ENCODE measurements at places on chromosomes 16 and 17.

DNA sequence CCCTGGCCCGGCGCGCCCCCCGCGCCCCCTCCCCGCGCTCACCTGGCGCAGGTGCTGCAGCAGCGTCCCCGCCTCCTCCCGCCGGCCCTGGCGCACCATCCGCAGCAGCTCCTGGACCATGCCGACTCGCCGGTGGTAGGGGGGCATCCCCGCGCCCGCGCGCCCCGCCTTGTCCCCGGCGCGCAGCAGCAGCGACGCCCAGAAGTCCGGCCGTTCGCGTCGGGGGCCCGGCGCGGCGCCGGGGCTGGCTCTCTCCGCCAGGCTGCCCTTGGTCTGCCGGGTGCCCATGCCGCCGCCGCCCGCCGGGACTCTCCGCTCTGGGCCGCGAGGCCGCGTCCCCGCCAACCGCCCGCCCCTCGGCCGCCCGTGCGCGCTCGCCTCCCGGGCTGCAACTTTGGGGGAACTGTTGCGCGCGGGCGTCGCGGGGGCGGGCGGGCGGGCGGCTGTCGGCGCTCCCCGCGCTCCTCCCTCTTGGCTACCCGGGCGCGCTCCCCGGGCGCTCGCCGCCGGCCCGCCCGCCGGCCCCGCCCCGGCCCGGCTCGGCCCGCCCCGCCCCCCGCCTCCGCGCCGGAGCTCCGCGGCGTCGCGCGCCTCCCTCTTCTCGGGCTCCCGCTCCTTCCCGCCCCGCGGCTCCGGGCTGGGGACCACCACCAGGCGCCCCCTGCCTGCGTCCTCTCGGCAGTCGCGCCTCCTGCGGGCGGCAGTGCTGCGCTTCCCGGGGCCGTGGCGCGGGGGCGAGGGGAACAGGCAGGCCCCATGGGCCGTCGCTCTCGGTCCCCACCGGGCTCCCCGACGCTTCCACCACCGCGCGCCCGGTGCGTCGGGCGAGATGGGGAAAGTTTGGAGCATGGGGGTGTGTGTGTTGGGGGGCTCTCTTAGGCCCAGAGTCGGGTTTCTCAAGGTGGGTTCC lies at the start of gene LRRC75A:
Gene LRRC75A, minus strand, starts transcription at position 491 of the 910 bp plus-strand sequence. Its CDS starts 203 bp downstream, at position 288.
- DNase-seq: no peak

DNA sequence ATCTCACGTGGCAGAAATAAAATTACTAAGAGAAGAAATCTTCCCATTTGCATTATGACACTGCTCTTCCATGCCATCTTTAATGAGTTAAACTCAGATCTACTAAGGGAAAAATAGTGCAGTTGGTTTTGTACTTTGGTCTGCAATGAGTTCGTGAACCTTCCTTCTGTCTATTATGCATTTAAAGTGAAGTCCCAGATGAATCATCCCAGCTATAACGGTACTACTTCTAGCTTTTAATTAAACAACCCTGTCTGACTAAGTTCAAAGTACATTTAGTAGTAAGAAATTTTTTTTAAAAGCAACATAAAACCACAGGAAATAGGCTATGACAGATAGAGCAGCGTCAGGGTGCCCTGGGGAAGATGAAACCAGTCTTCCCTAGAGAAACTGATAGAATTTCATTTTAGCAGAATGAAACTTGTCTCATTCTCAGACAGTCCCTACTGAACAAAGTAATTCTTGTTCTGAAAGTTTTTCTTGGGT lies 1.8 kb downstream of the TMIGD1 start:
- DNase-seq: no peak

GRCh38 chr17:38358586-38359513 lies 7.2 kb downstream of the SOCS7 start:
- DNase-seq: peak; percentile 73

GRCh38 chr17:31678431-31678830 lies 180.6 kb downstream of the COPRS start:
- peak; percentile 48 for DNase-seq

GRCh38 chr16:10938796-10939648 lies 3.2 kb downstream of the DEXI start:
- no peak for DNase-seq

DNA sequence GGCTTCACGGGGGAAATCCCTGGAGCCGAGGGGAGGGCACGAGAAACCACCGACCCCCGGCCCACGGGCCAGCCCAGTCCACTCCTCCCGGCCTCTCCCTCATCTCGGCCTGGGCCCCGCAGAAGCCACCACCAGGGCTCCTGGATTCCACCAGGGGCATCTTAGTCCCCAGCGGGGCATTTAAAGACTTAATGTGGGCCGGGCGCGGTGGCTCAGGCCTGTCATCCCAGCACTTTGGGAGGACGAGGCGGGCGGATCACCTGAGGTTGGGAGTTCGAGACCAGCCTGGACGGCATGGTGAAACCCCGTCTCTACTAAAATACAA lies 24.1 kb upstream of the ABR start:
- DNase-seq: no peak

GRCh38 chr17:50783193-50783660 lies 15.9 kb upstream of the ANKRD40CL start:
- peak; percentile 71 for DNase-seq

DNA sequence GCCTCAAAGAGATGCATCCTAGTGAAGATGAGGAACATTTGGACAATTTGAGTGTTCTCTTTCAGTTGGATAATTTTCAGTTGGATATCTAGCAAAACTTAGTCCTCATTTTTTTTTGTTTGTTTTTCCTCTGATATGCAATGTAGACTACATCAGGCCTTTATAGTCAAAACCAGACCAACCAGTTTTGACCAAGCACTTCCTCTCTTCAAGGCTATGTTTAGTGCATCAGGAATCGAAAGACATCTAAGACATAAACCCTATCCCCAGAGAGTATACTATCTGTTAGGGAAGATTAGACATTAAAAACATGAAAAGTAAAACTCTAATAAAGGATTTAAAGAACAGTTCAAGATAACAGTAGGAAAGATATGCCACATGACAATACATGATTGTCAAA lies 256.1 kb downstream of the IRX3 start:
- DNase-seq: no peak

DNA sequence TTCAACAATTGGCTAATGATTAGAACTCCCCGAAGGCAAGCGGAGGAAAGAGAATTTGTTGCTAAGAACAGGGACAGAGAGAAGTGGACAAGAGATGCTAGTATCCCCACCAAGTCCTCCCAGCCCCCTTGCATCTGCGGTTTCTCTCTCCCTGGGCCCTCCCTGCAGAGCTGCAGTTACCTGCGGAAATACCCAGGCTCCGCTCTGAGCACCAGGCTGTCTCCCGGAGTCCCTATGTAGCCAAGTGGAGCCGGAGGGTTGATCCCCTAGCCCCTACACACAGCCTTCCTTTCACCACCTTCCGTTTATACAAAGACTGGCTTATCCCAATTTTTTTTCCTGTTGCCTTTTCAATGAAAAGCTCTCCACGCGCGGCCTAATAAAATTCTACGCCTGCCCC lies 834.4 kb downstream of the KCNJ2 start:
- no peak for DNase-seq

DNA sequence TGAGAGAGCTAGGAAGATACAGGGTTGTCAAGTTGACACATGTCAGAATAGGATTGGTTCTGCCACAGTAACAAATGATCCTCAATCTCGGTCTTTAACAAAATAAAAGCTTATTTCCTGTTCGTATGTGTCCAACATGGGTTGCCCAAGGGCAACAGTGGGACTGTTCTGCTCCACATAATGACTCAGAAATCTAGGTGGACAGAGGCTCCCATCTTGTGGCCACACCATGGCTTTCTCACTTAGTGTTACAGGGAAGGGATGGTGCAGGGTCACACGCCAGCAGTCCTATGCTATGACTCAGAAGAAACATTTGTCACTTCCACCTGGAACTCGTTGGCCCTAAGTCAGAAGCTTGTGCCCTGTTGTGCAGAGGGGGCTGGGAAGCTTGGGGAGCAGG lies 364.9 kb downstream of the SNX29 start:
- no peak for DNase-seq

GRCh38 chr16:62821824-62822223 lies 785.6 kb upstream of the CDH8 start:
- DNase-seq: no peak

DNA sequence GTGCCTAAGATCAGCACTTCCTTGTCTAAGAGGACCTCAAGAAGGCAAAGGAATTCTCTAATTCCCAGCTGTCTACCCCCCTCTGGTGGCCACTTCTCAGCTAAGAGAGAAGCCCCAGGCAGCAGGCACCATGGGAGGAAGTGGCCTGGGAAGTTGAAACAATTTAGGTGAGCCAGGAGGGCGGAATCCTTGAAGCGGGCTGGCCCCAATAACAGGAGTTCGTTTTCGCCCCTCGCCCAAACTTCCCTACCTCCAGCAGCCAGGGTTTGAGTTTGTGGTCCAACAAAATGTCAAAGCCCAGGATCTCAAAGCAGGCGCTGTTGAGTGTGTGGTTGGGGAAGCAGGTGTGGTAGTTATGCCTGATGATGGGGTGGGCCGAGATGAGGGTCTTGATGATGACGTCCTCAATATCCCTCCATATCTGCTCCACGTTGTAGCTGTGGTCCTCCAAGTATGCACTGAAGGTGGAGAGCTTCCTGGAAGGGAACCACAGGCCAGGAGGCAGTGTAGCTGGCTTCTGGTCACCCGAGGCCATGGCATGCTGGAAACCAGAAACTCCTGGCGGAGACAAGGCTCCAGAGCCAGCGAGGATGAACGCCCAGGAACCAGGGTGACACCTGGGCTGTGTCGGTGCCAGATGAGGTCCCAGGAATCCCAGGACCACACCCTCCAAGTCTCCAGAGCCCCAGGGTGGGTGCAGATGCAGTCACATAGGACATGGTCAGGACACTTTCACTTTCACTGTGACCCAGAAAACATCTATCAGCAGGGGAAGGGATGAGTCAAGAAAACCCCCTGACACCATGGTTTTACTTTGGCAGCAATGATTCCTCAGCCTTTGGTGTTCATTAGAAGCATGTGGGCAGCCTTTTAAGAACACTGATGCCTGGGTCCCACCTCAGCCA lies 25.6 kb downstream of the TTLL6 start:
- peak; percentile 31 for DNase-seq

- DNase-seq: no peak
Observed at GRCh38 chr16:69799611-69800031, 37.5 kb downstream of the WWP2 start.

GRCh38 chr17:40307001-40307730 lies 1.8 kb upstream of the RARA start:
- peak; percentile 90 for DNase-seq

GRCh38 chr17:82304826-82305726 lies 12.3 kb downstream of the CD7 start:
- no peak for DNase-seq

DNA sequence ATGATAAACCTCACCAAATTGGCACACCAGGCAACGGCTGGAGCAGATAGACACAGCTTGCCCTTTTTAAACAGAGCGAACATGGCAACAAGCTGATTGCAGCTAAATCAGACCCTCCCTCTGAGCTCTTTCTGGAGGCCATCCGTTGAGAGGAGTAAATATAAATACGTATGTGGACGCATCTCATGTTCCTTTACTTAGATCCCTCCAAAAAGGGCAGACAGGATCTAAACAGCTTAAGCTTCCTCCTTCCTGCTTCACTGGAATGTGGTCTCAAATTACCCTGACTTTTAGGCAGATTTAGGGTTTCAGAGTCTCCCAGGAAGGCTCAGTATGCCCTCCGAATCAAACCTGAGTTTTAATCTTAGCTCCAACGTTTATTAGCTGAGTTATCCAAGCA lies 204.7 kb upstream of the GOT2 start:
- no peak for DNase-seq

DNA sequence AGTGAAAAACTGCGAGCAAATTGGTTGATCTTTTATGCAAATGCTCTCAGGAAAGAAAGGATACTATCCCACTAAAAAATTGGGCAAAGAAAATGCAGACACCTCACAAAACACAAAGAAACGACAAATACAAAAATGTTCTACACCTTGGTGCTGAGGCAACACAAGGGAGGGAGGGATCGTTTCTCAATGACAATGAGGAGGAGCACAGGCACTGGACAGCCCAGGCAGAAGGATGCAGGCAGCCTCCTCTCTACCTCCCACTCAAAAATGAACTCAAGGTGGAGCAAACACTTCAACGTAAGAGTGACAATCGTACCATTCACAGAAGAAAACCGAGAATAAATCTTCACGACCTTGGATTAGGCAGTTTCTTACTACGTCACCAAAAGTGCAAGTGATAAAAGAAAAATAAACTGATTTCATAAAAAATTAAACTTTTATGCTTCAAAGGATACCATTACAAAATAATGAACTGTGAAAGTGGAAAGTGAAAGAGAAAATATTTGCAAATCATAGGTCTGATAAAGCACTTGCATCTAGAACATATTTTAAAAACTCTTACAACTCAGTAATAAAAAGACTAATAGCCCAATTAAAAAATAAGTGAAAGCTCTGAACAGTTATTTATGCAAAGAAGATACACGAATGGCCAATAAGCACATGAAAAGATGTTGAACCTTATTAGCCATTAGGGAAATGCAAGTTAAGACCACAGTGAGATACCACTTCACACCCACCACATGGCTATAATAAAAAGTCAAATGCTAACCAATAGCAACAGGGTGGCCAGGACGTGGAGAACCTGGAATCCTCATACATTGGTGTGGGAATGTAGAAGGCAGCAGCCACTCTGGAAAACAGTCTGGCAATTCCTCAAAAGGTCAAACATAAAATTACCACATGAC lies 80.8 kb upstream of the TRAP1 start:
- no peak for DNase-seq

GRCh38 chr17:61455324-61456060 lies 3.3 kb downstream of the TBX4 start:
- DNase-seq: no peak

GRCh38 chr17:40541060-40541872 lies 24.0 kb downstream of the CCR7 start:
- DNase-seq: no peak

GRCh38 chr16:66508248-66508913 lies 41.5 kb downstream of the TK2 start:
- DNase-seq: no peak

DNA sequence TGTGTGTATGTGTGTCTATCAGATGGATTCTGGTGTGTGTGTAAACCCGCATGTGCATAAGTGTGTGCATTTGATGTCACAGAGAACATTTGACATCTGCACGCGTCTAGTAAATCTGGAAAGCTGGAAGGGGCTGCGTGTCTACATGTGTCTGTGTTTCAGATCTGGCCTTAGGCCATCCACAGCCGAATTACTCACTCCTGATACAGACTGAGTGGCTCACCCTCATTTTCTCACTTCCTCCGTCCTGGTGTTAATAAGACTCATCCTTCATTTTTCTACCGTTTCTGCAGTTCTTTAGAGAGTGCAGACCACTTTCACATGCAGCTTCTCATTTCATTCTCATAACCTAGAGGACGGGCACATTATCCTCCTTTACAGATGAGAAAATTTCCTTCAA lies 491.6 kb downstream of the CDH13 start:
- DNase-seq: no peak

- DNase-seq: no peak
Observed at GRCh38 chr17:5034651-5035050, 575 bp downstream of the SLC52A1 start.

GRCh38 chr16:31529937-31530312 lies 2.2 kb downstream of the AHSP start:
- no peak for DNase-seq

GRCh38 chr16:11007714-11008280 lies 63.4 kb downstream of the CLEC16A start:
- DNase-seq: no peak
